ENCODE measurements at places on chromosomes 5 and 9. TPM values are rescaled to one million over a fixed set of nuclear protein-coding genes. Genes with fewer than 3 reads are reported as not detected.

Gene FAM163B
- total RNA-seq = not detected

Gene CARD9
- 9.2 TPM for total RNA-seq

Gene HRCT1
- not detected for total RNA-seq

Gene POLR1E
- total RNA-seq = 64.0 TPM

Gene CCDC152
- total RNA-seq = 6.6 TPM

Gene TOR2A
- 21.4 TPM for total RNA-seq

Gene SLC23A1
- 2.1 TPM for total RNA-seq

Gene MARCOL
- not detected for total RNA-seq

Gene P4HA2
- total RNA-seq = 49.5 TPM

Gene SOWAHA
- total RNA-seq = 0.59 TPM

Gene SGCD
- not detected for total RNA-seq

Gene IL13
- 231 TPM for total RNA-seq

Gene HMMR
- 30.8 TPM for total RNA-seq

Gene NPM1
- total RNA-seq = 3,162 TPM

Gene C9orf153
- 0.33 TPM for total RNA-seq

Gene GFI1B
- total RNA-seq = not detected

Gene CDC42SE2
- 96.2 TPM for total RNA-seq

Gene OGN
- total RNA-seq = not detected
